NB4 (cell line): ENCODE measurements at places on chromosomes 3 and 15.

- DNase-seq, result no peak
Measured at GRCh38 chr3:30645077-30645476, 38.7 kb downstream of the TGFBR2 start.

DNA sequence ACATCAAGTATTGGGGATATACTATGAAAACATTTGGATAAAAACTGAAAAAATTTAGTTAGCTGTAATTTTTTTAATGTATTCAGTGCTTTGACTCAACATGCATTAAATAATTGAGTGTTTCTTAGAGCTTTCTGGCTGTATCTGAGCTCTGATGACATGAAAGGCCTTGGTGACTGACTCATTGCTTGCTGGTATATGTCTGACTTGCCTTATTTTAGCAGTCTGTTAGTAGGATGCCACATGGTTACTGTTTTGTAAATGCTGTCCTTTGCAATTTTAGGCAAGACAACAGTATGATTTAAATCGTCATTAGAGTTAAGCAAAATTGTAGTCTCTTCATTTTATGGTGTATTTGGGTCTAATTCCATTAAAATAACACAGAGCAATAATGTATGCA, 199.2 kb downstream of the GHSR start:
- no peak for DNase-seq

DNA sequence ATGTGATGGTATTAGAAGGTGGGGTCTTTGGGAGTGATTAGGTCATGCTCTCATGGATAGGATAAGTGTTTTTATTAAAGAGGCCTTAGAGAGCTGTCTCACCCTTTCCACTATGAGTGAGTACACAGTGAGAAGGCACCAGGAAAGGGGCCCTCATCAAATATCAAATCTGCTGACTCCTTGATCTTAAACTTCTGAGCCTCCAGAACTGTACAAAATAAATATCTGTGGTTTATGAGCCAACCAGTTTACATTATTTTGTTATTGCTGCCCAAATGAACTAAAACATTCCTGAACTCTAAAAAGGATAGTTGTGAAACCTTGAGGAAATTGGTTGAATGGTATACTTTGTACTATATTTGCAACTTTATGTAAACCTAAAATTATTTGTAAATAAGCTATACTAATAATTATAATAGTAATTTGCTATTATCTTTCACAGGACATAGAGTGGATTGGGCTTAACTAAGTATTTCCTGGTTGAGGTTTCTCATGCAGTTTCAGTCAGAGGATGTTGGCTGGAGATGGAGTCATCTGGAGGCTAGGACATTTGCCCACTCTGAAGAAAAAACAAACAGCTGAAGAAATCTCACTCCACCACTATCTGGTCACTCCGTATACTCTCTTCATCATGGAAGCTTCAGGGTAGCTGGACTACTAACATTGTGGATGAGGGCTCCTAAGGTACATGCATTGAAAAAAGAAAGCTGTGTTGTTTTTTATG, 1068.6 kb upstream of the CADM2 start:
- no peak for DNase-seq

DNA sequence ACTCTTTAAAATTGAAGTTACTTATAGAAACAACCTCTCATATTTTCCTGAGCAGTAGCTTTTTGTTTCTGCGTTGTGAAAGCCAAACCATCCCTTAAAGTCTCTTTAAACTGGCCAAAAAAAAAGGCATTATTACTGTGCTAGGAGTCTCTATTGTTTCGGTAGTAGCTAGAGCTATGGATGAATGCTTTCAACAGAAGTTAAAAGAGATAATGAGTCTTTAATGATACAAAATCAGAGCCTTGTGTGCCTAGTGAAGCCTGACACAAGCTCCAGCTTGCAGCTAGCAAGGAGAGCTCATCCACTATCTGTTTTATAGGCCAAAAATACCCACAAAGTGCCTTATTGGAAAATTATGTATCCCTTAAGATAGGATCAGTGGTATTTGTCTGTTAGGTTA, 360.4 kb upstream of the CDIN1 start:
- DNase-seq, result no peak

GRCh38 chr15:91227766-91228165, 127.7 kb downstream of the SV2B start:
- DNase-seq, result no peak

- no peak for DNase-seq
Measured at GRCh38 chr3:8931342-8931741, 31.9 kb downstream of the RAD18 start.

GRCh38 chr3:177431525-177432176, 234.4 kb upstream of the TBL1XR1 start:
- DNase-seq, result no peak

DNA sequence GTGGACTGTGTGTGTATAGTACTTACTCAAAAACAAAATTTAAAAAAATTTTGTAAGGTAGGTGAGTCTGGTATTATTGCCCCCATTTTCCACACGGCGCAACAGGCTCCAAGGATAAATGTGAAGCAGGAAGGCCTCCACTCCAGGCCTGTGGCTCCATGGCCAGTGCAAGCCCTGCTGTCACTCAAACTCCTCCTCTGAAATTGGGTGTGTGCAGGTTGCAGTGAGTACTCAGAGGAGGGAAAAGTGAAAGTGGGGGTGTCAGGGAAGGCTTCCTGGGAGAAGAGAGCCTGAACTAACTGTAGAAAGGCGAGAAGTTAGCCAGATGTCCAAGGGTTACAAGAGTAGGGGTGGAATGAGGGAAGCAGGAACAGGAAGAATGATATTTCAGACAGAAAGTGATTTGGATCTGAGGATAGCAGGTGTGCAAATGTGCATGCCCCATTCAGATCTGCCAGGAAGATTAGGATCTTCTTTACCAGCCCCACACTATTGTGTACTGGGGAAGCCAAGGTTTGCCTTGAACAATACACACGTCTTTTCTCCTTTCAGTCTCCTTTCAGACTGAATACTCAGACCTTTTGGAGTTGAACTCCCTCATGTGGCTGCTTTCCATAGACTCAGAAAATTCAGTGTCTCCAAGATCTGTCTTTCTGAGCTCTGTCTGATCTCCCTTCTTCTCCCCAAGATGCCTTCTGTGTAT, 48.7 kb upstream of the RYK start:
- peak; percentile 21 for DNase-seq

GRCh38 chr15:63241316-63241715, 36.1 kb upstream of the APH1B start:
- DNase-seq, result no peak

DNA sequence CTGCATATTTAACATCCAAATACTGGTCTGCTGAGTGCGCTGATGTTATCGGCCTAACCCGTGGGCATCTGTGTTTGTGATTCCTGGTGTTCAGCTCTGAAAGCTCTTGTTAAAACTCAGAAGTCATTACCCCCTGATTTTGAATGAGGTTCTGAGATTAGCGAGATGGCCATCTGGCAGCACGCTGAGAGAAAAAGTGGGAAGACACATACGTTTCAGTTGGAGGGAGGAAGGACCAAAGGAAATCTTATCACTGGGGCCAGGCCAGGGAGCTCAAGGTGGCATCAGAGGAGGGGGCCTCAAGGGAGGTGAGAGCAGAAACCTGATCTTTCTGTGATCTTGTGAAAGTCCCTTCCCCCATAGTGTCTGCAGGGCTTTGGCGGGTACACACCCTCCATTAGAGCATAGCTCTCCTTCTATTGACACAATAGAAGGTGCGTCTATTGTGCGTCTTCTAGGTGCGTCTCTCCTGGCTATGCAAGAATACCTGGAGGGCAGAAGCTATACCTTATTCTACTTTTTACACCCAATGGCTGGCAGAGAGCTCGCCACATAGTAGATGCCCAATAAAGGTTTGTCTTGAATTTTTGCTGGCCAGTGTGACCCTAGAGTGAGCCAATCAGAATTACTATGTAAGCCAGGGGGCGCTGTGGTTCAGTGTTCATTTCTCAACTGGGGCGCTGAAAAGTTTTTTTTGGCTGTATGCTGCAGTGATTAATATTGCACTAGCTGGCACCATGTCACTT, 182.4 kb downstream of the SHQ1 start:
- DNase-seq, result peak; percentile 33

- DNase-seq, result no peak
Measured at GRCh38 chr3:2771193-2771592, 339.0 kb downstream of the IL5RA start.

DNA sequence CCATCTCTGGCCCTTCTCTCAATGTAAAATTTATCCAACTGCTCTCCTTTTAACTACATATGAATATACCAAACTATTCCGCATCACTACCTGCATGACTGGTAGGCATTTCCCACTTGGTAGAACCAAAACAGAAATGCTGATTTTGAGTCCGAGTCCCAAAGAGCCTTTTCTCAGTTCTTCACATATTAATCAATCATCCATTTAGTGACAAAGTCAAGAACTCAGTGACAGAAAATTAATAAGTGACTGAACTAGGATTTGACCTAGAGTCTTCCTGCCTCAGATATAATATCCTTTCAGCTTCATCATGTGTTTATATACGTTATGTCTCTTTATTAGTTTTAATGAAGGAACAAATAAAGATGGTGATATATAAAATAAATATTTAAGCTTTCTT, 700.6 kb upstream of the GOLIM4 start:
- no peak for DNase-seq

- DNase-seq, result no peak
Measured at GRCh38 chr3:25558796-25559195, 105.9 kb downstream of the TOP2B start.

- no peak for DNase-seq
Measured at GRCh38 chr15:60582370-60583036, 103.6 kb upstream of the ICE2 start.

DNA sequence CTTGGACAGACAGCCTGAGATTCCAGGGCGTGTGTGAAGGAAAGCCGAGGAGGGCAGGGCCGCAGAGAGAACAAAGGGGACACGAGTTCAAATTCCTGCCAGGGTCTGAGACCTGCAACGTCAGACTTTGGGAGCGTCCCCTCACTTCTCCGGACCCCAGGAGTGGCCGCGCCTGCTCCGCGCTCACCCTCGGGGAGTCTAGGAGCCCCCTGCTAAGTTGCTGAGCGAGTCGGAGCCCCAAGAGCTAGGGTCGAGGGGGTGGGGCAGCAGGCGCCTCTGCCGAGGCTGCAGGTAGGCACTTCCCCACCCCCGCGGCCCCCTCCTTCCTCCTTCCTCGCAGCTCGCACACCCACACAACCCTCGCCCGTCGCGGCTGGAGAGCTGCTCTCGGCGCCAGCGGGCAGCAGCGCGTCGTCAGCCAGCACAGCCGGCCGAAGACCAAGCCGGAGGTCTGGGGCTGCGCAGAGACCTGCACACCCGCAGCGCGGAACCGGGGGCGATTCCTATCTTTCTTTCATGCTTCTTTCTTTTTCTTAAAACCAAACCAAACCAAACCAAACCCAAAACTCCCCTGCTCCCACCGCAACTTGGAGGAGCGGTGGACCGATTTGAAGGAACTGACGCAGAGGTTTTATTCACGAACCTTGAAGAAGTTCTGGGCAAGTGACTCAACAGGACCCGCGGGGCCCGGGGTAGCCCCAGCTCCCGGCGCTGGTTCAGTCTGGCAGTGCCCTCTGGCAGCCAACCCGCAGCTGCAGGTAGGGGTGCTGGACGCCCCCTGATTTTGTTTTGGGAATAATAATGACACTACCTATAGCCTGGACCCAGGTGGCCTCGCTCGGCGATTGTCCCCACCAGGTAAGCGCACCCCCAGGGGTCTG, at the start of gene ANKRD34C:
Gene ANKRD34C (plus strand): TSS at position 352 of the 881 bp plus-strand sequence. CDS start 10,563 bp downstream, outside the sequence.
- no peak for DNase-seq

DNA sequence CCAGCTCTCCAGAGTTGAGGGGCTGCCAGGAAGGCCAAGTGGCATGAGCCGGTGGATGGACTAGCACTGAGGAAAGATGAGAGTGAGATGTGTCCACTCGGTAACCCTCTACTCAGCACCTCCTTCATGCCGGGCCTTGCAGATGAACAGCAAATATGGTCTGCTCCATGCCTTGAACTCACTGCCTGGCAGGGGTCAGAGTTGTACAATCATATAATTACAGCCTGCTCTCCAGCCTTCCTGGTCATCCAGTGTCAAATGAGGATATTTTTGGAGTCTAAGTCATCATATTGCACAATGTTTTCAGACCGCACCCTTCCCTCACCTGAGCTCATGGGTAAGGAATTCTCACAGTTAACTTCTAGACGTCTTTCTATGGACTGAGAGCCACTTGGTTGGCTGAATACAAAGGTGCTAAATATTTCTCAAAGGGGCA, 4.9 kb downstream of the MGLL start:
- DNase-seq, result no peak

DNA sequence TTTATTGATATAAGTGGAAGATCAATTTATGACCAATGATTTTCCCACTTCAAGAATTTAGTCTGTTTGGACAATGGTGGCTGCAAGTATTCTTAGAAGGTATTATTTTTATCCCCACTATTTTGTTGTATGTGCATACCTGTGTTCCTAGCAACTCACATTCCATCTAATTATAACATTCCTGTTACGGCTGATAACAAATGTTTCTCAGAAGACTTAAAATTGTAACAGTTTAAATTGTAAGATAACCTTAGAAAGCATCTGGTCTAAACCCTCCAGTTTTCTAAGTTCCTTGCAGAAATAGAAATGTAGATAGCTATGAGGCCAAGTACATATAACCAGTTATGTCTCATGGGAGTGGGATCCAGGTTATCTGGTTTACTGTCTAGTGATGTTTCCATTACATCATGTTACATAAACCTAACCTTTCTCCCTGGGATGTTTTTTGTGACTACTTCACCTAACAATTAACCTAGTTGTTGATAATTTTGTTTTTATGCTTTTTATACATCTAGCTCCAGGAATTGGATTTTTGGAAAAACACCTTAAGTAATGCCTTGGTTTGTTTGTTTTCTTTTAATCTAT, 11.1 kb upstream of the MFN1 start:
- no peak for DNase-seq

- DNase-seq, result no peak
Measured at GRCh38 chr3:172152874-172153273, 113.5 kb downstream of the FNDC3B start.

- no peak for DNase-seq
Measured at GRCh38 chr3:111035316-111035715, 36.3 kb upstream of the NECTIN3 start.

DNA sequence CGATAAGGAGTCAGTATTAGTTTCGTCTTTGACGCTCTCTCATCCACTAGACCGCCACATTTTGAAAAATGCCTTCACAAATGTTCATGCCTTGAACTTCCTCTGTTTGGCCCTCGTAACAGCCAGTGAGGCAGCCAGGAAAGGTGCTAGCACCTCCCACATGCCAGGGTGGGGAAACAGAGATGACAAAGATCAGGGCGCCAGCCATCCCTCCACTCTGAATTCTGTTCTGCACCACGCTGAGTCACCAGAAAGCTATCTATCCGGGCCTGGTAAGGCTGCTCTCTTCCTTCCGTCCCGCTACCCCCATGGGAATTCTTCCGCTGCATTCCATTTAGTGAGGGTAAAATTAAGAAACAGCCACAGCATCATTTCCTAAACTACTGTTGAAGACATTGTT, 31.3 kb upstream of the BCL2L10 start:
- peak; percentile 98 for DNase-seq

DNA sequence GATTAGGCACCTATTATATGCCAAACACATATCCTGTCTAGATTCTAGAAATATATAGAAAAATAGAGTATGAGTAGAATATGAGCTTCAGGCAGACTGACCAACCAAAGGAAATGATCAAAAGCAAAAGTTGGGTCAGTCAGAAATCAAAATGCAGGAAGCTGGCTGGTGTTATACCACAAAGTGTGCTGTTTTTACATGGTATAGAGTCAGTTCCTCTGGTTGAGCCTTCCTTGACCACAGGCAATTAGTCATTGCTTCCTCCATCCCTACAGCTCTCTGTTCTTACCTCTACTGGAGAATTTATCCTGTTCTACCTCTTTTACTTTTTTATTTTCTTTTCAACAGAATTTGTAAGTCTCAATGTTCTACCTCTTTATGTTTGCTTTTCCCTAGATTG, 149.8 kb downstream of the TMCO5A start:
- peak; percentile 62 for DNase-seq
